Stimulated activated CD4-positive, alpha-beta T cell treated with anti-CD3 and anti-CD28 coated beads, Interleukin-15, amount 100 ng/mL, for 48 hours (primary cell): ENCODE measurements at places on chromosomes 2 and 18.

DNA sequence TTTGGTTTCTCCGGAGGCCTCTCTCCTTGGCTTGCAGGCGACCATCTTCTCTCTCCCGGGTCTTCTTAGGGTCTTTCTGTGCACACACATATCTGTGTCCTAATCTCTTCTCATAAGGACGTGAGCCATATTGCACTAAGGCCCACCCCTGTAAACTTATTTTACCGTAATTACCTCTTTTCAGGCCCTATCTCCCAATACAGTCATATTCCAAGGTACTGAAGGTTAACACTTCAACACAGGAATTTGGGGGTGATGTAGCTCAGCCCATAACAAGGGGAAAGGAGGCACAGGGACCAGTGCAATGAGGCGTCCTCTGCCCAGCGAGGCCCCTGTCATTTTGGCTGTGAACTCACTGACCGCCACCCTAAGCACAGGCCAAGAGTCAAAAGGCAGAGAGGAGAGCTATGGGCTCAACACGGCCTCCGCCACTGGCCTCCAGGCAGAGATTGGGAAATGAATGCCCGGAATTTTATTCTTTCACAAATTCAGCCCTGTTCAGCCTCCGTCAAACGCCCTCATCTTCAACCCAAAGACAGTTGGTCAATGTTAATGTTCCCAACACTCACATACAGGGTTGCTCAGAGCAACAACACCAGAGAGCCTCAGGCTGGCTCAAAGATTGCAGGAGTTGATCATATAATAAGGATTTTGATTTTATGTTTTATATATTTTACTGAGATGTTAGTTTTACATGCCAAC lies 15.9 kb upstream of the NMUR1 start:
- no peak for DNase-seq

DNA sequence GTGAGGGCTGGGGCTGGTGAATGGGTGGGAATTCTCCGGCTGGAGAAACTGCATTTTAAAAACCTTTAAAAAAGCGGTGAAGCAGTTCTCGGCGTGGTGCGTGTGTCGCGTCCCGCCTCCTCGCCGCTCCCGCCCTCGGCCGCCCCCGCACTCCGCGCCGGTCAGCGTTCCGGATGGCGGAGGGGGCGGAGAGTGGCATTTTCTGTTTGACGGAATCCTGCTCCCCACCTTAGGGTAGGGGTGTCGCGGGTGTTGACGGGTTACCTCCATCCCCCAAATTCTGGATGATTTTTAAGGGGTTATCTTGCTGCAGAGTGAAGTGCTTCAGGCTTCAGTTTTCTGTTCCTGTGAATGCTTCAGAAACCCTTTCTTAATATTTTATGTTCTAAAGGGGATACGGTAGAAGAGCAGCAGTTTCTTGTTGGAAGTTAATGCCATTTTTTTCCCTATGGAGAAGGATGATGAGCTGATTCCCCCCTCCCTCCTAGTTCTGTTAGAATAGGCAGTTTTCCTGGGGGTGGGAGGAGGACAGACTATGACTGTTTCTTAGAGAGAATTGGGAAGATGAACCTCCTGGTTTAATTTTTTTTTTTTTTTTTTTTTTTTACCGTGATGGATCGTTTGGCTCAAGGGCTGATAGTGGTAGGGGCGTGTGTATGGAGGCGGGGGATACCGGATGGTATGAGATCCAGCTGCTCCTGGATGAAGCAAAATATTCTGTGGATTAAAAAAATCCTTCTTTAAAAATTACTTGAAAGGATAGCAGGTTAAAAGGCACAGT lies 756 bp downstream of the ABI2 start:
- DNase-seq, result peak; percentile 32

GRCh38 chr2:190486037-190486623 lies 48.4 kb downstream of the NEMP2 start:
- no peak for DNase-seq

DNA sequence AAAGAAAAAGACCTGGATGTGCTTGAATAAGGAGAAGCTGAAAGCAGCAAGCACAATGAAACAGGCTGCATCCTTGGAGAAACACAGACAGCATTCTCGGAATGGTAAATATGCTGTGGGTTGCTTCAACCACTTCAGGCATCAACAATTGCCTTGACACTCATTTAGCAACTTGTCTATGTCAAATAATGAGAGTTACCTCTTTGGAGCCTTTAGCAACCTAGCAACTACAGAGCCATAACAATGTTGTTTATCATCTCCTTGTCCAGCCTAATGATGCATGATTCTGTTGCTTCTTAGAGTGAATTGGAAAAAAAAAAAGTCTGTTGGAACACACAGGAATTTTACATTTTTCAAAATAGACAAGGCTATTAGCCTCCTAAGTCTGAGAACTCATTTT lies 410.6 kb downstream of the PIK3C3 start:
- no peak for DNase-seq
